ENCODE measurements at places on chromosomes 4 and X. TPM values are rescaled to one million over a fixed set of nuclear protein-coding genes. Genes with fewer than 3 reads are reported as not detected.
A peak's percentile ranks its signal among the peaks of the same experiment; 100 is the strongest.

The GNL3L gene
- 12.1 TPM for polyA plus RNA-seq

DNA sequence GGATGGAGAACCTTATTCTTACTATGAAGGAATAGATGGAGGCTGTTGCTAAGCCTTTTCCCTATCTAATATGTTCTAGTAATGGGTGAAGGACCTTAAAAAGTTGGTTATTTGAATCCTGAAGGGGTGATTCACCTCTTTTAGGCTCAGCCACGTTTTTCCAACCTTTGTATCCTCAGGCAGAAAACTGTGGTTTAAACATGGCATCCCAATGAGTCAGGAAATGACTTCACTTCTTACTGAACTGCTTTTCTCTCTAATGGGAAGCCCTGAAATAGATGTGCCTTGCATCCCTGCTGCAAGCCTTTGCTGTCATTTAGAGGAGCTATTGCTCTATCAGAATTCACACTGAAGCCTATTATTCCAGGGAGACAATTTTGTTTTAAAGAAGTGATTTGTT is 191.0 kb upstream of the ARX start:
- peak; percentile 19 for DNase-seq

DNA sequence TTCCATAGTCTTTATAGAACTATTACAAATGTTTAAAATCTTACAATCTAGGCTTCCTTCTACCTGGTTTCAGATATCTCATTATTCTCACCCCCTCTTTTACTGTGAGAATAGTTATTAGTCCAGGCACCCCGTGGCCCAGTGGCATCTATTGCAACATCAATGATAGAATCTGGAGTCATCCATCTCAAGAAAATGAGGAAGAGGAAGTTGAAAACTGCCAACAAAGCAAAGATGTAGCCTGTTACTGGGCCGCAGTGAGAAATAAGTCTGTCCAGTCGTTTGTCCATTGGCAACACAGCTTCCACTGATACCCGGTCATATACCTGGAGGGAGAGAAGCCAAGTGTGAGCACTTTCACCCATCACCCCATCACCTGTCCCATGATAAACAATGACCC is 6.0 kb upstream of the ASB11 start:
- DNase-seq: no peak

The PGRMC1 gene
- polyA plus RNA-seq: 74.3 TPM

GRCh38 chr4:113423631-113424030 is 337.9 kb downstream of the CAMK2D start:
- no peak for DNase-seq

DNA sequence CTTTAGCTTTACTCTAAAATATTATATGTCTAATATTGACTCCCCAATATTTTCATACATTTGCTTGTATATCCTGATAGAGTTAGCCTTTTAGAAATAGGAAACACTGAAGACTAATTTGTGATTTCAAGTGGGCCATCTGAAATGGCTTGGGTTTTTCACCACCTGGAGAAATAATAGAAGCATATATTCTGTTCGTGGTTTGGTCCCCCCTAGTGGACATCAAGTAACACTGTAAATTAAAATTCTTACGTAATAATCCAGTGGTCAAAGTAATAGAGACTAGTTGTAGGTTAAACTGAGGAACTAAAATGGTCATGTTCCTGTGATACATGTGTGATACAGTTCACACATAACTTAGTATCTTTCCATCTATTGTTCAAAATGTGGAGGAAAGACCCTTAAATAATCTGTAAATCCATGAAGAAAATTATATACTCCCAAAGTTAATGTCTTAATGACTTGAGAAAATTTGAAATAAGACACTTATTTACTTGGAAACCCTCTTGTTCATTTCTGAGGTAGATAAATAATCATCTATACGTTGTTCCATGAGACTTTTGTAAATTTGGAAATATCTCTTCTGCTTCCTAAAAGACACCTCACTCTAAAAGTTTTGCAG is 79.8 kb upstream of the SMARCAD1 start:
- DNase-seq: no peak

DNA sequence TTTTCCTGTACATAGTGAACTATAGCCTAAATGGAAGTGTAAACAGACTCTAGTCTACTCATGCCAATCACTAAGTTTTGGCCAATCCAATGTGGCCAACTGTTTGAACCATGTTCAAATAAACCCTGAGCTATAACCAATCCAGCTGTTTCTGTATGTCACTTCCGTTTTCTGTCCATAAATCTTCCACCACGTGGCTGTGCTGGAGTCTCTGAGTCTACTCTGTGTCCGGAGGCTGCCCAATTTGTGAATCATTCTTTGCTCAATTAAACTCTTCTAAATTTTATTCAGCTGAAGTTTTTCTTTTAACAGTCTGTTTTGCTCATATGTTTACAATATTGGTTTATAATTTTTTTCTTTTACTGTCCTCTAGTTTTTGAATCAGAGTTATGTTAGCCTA is 112.3 kb upstream of the BANK1 start:
- DNase-seq: no peak

- no peak for DNase-seq
These were observed 45.4 kb downstream of the CXorf58 start for GRCh38 chrX:23952984-23953907.

DNA sequence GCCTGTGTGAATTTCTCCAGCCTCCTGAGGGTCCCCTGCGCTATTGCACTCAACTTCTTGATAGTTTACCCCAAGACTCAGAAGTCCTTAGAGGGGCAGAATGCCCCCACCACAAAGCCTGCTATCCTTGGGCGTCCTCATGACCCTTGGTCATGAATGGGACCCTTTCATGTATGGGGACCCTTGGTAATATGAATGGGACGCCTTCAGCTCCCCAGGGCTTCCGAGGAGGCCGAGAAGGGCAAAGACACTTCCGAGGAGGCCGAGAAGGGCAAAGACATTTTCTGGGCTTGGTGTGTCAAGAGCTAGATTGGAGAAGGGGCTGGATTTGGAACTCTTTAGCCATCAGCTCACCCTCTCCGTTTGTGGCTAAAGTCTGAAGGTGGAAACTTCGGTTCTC is 8.6 kb downstream of the SHOX start:
- no peak for DNase-seq

DNA sequence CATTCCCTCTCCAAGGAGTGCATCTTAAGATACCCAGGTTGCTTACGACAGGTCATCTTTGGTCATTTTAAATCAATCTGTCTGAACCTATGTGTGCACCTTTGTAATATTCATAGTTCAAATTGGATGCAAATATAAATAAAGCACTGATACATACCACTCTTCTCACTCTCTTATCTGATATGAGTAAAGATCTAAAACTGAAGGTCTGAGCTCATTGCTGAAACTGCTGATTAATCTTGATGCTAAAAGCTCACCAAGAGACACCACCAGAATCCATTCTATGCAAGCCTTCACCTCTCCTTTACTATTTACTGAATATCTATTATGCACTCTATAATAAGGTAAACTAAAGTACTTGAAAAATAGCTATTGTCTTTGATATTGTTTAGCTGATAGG is 16.6 kb downstream of the HSD17B13 start:
- no peak for DNase-seq

Data from keratinocyte (primary cell).